ENCODE measurements at places on chromosomes 12 and 14.
A peak's percentile ranks its signal among the peaks of the same experiment; 100 is the strongest.

DNA sequence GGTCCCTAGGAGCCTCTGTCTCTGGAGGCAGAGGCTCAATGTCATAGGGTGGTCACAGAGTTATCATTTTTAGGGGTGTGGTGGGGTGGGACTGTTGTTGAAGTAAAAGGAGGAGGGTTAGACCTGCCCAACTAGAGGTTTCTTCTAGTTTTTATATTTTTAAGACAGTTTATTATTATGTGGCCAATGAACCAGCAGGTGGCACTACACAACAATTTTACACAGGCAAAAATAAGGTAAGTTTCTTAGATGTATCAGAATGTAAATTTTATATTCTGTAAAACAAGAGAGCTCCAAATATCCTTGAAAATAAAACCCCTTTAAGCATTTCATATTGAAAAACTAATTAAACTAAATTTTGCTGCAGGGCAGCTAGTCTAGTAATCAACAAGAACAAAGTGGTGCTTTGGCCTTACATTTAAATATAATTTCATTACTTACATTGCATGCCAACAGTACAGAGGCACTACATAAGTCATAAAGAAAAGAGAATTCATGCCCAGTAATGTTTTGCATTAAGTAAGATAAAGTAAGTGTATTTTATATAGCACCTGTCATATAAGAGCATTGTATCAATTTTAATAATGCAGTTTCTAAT is 22.2 kb upstream of the OVCH1 start:
- H3K4me1 ChIP-seq: peaks cover 11% of the 10 kb centered on the region
- H3K36me3 ChIP-seq: no peaks in the 10 kb centered on the region
- DNase-seq: peak; percentile 86
- no peaks in the 10 kb centered on the region for H3K27me3 ChIP-seq
- no peak overlapping the region for H3K27ac ChIP-seq
- no peak overlapping the region for H3K4me3 ChIP-seq

GRCh38 chr14:21018286-21018685 is 6.6 kb downstream of the NDRG2 start:
- no peak for DNase-seq
- peaks cover 44% of the 10 kb centered on the region for H3K27me3 ChIP-seq
- no peak overlapping the region for H3K27ac ChIP-seq

DNA sequence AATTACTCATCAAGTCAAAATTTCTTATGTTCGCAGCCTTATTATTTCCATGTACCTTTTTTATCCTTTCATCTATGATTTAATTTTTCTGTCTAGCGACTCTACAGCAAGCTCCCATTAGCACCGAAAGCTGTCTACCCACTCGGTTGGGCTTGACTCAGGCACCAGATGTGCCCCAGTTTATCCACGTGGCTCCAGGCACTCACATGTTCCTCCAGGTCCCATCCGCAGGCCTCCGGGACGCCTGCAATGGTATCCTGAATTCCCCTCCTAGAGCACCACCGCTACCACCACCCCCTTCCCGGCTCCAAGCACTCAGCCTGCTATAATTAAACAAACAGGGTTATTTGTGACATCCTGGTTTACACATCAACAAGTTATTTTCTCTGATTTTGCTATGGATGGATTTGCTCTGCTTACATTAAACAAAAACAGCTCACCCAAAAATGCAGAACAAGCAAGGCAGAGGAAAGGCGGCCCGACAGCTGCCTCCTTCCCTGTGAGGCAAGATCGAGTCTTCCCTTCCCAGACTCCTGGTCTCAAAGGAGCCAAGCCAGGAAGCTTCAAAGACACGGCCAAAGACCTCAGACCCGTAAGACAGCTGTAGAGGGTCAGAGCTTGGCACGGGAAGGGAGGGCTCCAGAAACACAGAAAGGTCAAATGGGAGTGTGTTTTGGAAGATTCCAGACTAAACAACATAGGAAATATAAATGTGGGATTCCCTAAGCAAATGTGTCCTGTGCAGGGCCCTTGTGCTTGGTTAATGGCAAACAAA is 253.8 kb downstream of the TTC8 start:
- no peak for DNase-seq
- H3K4me3 ChIP-seq: no peak overlapping the region
- H3K4me1 ChIP-seq: no peaks in the 10 kb centered on the region
- peaks cover 45% of the 10 kb centered on the region for H3K27me3 ChIP-seq
- H3K27ac ChIP-seq: no peak overlapping the region

- no peaks in the 10 kb centered on the region for H3K36me3 ChIP-seq
- H3K4me1 ChIP-seq: peaks cover 5% of the 10 kb centered on the region
- no peaks in the 10 kb centered on the region for H3K27me3 ChIP-seq
- no peak overlapping the region for H3K27ac ChIP-seq
- no peak overlapping the region for H3K4me3 ChIP-seq
Observed at GRCh38 chr14:28608851-28609828, 157.4 kb upstream of the FOXG1 start.

DNA sequence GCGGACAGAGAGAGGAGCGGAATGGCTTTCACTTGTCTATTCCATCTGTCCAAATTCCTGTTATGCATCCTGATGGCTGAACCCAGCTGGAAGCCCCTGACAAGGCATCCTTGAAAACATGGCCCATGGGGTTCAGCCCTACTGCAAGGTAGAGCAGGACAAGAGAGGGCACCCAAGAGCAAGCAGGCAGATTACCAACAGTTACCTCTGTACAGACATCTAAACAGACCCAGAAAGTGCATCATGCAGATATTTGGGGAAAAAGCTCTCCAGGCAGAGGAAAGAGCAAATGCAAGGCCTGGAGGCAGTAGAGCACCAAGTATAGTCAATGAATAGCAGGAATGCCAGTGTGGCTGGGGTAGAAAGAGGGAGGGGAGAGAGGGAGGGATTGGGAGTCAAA is 407.5 kb downstream of the PCNX1 start:
- no peaks in the 10 kb centered on the region for H3K36me3 ChIP-seq
- no peak overlapping the region for H3K4me3 ChIP-seq
- H3K27ac ChIP-seq: no peak overlapping the region
- H3K4me1 ChIP-seq: peaks cover 6% of the 10 kb centered on the region
- no peaks in the 10 kb centered on the region for H3K27me3 ChIP-seq

Data from PC-3 (cell line).